Stimulated activated CD8-positive, alpha-beta memory T cell treated with anti-CD3 and anti-CD28 coated beads, Interleukin-7, amount 100 ng/mL, for 48 hours (primary cell): ENCODE measurements at places on chromosomes 5 and 9.

DNA sequence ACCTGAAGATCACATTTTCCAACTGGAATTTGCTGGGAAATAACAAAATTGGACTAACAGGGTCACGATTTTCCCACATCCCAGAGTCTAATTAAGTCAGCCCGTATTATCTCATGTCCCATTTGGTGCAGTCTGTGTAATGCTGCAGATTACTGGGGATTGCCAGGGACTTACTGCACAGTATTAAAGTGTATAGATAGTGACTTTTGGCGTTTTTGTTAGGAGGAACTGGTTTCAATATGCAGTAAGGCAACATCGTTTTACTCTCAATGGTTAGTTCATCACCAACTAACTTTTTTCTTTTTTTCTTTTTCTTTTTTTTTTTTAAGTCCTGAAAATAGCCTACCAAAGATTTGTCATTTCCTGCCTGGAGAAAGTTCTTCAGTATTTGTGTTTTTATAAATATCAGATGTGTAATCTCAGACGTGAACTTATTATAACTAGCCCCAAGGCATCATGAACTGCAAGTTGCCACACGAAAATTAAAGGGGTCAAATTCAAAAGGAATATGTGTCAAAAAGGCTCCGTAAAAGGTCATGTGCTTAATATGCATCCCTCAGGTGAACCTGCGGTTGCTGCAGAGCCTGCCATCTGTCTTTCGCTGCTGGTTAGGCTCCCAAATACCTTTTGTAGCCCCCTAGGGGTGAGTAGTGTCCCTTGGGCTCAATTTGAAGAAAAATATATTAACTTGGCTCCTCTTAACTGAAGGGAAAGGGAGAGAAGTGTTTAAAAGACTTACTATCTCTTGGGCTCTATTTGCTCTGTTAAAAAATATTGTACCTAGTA, 176.7 kb upstream of the ADAMTSL1 start:
- DNase-seq: no peak

DNA sequence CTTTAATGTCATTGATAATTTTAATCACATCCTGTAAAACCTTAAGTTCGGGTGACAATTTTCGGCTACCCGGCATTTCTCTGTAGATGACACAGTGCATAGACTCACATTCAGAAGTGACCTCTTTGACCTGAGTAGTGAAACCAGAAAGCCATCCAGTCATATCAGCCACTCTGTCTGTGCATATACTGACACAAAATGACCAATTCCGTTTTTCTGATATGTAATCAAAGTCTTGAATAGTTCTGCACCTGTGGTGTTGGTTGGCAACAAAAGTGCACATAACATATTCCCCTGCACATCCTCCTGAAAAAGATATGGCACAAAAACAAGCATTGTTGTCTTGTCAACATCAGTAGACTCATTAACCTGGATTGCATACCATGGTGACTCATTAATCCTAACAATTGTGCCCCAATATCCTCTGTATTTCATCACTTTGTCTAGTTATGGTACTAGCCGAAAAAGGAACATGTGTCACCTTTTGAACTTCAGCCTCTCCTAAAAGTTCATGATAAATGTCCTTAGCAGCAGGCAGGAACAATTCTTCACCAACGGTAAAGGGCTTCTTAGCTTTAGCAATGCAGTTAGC, 4.6 kb upstream of the HNRNPA0 start:
- DNase-seq: no peak

GRCh38 chr5:75435096-75435495, 76.3 kb downstream of the CERT1 start:
- DNase-seq: no peak

GRCh38 chr9:98280574-98280973, 25.1 kb upstream of the TBC1D2 start:
- DNase-seq: no peak

- DNase-seq: no peak
These were observed 92.0 kb downstream of the SNCAIP start for GRCh38 chr5:122404018-122404417.

DNA sequence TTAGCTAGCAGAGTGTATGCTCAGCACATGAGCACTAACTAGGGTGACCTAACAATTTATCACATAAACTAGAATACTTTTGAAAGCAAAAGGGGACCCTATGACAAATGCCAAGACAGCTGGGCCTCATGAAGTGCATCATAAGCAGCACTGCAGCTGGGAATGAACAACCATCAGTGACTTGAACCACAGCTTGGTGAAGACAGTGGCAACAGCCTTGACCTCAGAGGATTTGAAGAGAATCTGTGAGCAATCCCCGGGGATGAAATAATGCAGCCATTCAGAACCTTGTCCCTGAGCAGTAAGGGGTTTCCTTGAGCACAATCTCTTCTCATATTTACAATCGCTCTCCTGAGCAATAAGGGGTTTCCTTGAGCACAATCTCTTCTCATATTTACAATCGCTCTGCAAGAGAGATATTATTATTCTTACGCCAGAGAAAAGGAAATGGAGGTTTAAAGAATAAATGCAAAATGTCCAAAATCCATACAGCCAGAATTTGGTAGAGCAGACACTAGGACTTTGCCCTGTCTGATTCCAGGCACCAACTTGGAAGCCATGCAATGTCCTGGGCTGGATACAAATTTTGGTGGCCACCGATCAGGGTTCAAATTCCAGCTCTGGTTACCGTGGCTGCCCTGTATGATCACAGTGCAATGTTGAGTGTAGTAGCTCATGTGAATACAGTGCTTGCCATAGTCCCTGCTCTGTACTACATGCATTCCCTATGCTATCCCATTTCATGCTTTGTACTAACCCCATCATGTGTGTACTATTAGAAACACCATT, 846 bp upstream of the NSG2 start:
- DNase-seq: no peak

DNA sequence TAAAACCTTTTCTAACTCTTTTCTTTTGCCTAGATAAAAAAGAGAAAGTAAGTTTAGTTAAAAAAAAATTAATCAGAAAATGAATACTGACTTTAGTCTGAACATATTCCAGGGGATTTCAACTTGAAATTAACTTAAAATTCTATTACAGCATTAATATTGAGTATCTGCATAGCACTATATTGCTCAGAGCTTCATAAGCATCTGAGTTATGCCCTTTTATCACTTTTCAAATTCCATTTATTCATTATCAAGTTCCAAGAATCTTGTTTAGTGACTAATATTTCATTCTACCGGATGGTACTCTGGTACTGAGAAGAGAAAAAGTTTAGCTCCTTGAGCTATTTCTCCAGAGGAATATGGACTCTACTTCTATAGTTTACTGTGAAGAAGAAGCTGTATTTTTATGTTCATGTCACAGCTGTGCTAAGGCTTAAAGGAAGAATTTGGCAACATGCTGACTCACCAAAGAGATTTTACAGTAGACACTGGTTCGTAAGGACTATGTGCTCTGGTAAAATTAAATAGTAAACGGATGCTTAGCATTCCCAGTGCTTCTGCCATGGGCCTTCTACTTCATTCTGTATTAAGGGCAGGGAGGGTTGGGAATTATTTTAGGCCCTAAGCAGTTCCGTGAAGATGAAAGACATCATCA, 285.2 kb upstream of the SEMA6A start:
- DNase-seq: no peak

GRCh38 chr9:84170521-84171141, 169.9 kb downstream of the SLC28A3 start:
- DNase-seq: no peak

GRCh38 chr5:50807661-50808060, 141.2 kb downstream of the PARP8 start:
- DNase-seq: no peak

DNA sequence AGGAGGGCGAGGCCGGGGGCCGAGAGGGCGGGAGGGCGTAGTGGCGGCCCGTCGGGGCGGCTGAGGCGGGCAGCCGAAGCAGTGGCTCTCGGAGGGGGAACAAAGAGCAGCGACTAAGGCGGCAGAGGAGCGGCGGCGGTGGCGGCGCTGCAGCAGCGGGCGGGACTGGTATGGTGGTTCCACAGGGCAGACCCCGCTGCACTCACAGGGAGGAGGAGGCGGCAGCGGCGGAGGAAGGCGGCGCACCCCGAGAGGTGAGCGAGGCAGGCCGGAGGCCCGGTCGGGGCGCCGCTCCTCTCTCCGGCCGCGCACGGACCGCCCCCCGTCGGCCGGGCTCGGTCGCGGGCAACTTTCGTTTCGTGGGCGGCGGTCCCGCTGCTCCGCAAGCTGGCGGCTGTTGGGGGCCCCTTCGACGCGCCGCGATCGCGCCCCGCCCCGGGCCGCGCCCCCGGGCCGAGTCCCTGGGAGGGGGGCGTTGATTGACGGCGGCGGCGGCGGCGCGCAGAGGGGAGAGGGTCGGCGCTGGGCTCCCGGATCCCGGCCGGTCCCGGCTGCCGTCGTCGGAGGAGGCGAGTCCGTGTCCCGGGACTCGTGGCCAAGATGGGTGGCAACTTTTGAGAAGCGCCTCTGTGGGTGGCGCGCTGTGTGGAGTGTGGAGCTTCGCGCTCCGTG, 467 bp downstream of the CNOT6 start:
- peak; percentile 32 for DNase-seq

DNA sequence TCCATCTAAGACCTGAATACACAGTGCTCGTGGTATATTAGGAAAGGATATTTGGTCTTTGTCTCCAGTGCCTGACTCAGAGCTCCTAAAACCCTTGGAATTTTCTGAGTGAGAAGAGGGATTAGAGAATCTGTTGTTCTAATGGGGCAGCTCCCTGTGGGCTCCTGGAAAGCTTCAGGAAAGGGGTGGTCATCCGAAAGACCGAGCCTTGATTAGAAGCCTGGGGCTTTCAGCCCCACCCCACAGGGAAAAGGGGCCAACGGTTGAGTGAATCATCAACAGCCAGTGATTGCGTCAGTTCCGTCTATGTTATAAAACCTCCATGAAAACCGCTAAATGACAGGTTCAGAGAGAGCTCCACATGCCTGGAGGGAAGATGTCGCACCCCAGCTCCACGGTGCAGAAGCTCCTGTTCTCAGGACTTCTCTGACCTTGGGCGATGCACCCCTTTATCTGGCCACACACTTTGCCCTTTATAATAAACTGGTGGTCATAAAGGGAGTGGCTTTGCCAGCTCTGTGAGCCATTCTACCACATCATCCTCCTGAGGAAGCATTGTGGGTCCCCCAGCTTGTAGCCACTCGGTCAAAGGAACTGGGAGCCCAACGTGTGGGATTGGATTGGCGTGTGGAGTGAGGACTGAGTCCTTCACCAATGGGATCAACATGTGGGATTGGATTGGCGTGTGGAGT, 71.0 kb upstream of the ICE1 start:
- no peak for DNase-seq

- DNase-seq: no peak
These were observed 49.7 kb downstream of the ACTBL2 start for GRCh38 chr5:57432876-57433275.

GRCh38 chr5:130476325-130476724, 572.1 kb downstream of the CHSY3 start:
- DNase-seq: no peak

GRCh38 chr5:172898843-172899369, 60.3 kb upstream of the RPL26L1 start:
- no peak for DNase-seq

DNA sequence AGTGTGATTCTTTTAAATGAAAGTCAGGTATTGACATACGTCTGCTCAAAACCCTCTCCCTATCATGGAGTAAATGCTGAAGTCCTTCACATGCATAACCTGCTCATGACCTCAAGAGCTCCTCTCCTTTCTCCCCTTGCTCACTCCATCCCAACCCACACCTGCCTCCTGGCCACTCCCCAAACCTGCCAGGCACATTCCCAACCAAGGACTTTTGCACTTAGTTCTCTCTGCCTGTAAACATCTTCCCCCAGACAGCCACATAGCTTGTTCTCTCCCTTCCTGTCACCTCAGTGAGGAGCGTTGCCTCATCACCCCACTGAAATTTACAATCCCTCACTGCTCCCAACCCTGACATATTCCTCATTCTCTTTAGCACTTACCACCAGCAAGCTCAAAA, 8.7 kb downstream of the SETD9 start:
- DNase-seq: no peak

DNA sequence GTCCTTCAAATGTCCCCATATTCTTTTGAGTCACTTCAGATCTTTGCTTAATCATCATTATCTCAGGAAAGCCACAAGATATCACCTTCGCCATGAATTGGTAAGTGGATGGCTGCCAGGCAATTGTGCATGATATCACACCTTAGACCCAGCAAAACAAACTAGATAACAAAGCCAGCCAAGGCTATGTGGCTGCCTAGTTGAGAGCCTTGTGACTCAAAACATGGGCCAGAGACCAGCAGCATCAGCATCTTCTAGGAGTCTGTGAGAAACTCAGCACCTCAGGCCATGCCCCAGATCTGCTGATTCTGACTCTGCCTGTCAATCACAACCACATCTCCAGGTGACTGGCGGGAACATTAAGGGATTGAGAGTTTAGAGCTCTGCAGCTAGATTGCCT, 82.8 kb downstream of the SLIT3 start:
- no peak for DNase-seq
